Hepatic stellate cell (primary cell): ENCODE measurements at places on chromosomes 6 and 20.

DNA sequence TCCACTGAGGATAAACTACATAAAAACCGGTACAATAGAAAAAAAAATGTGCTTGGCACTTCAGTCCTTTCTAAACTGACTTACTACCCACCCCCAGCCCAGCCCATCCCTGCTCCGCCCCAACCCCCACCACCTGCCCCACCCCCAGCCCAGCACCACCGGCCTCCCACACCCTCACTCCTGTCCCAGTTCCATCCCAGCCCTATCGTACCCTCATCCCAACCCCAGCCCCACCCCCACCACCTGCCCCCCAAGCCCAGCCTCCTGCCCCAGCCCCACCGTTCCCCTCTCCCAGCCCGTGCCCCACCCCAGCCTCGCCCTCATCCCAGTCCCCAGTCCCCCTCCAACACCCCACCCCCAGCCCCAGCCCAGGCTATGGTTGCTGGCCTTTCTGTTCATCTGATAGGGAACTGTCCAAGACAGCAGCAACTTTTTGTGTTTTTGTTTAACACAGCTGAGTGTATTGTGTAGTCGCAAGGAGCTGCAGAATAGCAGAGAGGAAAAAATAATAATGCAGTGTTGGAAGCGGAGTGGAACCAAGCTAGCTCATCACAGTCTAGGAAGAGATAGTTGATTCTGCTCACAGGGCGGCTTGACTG is 61.9 kb downstream of the SASH1 start:
- no peak for DNase-seq

DNA sequence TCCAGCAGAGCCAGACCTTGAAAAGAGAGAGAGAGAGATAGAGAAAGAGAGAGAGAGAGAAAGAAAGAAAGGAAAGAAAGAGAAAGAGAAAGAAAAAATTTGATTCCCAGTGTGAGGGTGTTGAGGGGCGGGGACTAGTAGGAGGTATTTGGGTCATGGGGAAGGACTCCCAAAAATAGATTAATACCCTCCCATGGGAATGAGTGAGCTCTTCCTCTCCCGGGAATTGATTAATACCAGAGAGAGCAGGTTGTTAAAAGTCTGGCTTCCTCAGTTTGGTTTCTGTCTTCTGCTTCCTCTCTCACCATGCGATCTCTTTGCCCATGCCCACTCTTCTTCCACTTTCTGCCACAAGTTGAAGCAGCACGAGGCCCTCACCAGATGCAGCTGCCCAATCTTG is 28.8 kb upstream of the CFAP206 start:
- no peak for DNase-seq

DNA sequence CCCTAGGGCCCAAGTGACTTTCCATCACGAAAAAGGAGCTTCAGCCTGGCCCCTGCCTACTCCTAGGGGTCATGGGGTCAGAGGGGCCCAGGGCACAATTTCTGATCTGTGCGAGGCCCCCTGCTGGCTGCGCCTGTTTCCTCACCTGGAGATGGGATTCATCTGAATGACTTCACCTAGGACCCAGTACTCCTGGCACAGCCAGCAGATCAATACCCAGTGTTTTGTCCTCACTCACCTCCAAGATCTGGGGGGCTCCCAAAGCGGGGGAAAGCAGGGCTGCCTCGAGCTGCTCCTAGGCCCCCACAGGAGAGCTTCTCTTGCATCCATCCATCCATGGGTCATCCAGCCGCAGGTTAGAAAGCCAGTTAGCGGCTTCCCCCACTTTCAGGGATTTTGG is 33.8 kb downstream of the CD40 start:
- DNase-seq: no peak

- DNase-seq: no peak
These were observed 116.6 kb downstream of the ADAT2 start for GRCh38 chr6:143333749-143334520.

DNA sequence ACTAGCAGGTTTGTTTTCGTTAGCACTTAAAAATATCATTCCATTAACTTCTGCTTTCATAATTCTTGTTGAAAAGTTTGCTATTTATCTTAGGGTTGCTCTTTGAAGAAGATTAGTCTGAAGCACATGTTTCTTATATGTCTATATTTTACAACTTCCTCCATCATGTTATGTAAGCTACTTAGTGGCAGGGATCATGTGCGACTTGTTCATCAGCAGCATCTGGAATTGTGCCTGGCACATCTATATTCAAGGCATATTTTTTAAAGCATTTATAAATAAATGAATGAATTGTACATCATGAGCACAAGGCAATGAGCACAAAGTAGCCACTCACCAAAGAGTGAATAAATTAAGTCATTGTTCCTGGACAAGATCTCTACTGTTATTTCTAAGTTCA is 187.2 kb upstream of the COL21A1 start:
- DNase-seq: no peak
